Activated CD4-positive, alpha-beta memory T cell treated with anti-CD3 and anti-CD28 coated beads, Interleukin-2, amount 10 ng/mL, durations not matched to agents 7 days and 5 days (primary cell): ENCODE measurements at places on chromosomes 12 and 14. TPM values are rescaled to one million over a fixed set of nuclear protein-coding genes. Genes with fewer than 3 reads are reported as not detected.
A peak's percentile ranks its signal among the peaks of the same experiment; 100 is the strongest.

GRCh38 chr12:50749459-50749882 is 14.4 kb upstream of the ATF1 start:
- H3K4me3 ChIP-seq = no peak overlapping the region
- no peak overlapping the region for H3K27ac ChIP-seq
- no peak for DNase-seq
- H3K36me3 ChIP-seq = peaks cover 19% of the 10 kb centered on the region
- H3K4me1 ChIP-seq = no peaks in the 10 kb centered on the region

GRCh38 chr12:11827091-11828061 is 177.9 kb downstream of the ETV6 start:
- no peak for DNase-seq
- H3K36me3 ChIP-seq = peaks cover 14% of the 10 kb centered on the region
- no peaks in the 10 kb centered on the region for H3K27me3 ChIP-seq

- H3K27ac ChIP-seq = no peak overlapping the region
- H3K4me1 ChIP-seq = peaks cover 43% of the 10 kb centered on the region
- H3K4me3 ChIP-seq = no peak overlapping the region
- no peaks in the 10 kb centered on the region for H3K27me3 ChIP-seq
- H3K36me3 ChIP-seq = peaks cover 23% of the 10 kb centered on the region
- no peak for DNase-seq
Observed at GRCh38 chr14:55303125-55303499, 31.9 kb downstream of the FBXO34 start.

DNA sequence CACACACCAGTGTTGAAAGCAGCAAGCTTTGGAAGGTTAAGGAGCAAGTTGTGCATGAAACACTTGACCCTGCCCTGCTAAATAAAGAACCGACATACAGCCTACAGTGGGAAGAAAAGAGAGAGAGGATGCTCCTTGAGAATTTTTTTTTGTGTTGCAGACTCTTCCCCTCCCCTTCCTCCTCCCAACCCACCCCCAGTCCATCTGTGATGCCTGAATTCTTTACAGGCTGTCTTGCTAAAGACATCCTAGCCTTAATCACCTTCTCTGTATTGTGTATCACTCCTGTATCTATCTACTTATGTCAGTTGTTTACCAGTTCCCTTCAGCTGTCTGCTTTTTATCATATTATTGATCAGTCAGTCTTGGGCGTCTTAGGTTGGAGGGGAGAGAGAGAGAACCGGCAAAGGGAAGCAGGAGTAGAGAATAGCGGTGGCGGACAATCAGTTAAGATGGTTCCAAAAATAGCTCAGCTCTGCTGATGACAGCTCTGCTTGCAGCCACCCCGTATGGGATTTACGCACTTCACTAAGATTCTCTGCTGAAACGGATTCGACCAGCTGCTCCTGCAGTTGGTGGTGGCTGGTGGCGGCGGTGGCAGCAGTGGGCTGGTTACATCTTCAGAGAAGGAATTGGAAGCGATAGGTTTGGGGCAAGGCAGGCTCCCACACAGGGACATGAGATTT is 664.7 kb downstream of the NRXN3 start:
- no peaks in the 10 kb centered on the region for H3K4me1 ChIP-seq
- H3K36me3 ChIP-seq = no peaks in the 10 kb centered on the region
- no peak overlapping the region for H3K27ac ChIP-seq
- no peak for DNase-seq

- H3K36me3 ChIP-seq = no peaks in the 10 kb centered on the region
- no peak overlapping the region for H3K27ac ChIP-seq
- H3K4me3 ChIP-seq = no peak overlapping the region
Observed at GRCh38 chr12:81212996-81213696, 135.3 kb downstream of the ACSS3 start.

GRCh38 chr14:78610994-78611393 is 440.8 kb downstream of the NRXN3 start:
- no peaks in the 10 kb centered on the region for H3K36me3 ChIP-seq
- H3K27ac ChIP-seq = no peak overlapping the region
- no peak for DNase-seq
- no peaks in the 10 kb centered on the region for H3K27me3 ChIP-seq
- H3K4me3 ChIP-seq = no peak overlapping the region
- H3K4me1 ChIP-seq = no peaks in the 10 kb centered on the region

GRCh38 chr14:37088356-37089215 is 83.8 kb downstream of the SLC25A21 start:
- H3K4me3 ChIP-seq = no peak overlapping the region
- H3K27ac ChIP-seq = no peak overlapping the region
- H3K36me3 ChIP-seq = no peaks in the 10 kb centered on the region

DNA sequence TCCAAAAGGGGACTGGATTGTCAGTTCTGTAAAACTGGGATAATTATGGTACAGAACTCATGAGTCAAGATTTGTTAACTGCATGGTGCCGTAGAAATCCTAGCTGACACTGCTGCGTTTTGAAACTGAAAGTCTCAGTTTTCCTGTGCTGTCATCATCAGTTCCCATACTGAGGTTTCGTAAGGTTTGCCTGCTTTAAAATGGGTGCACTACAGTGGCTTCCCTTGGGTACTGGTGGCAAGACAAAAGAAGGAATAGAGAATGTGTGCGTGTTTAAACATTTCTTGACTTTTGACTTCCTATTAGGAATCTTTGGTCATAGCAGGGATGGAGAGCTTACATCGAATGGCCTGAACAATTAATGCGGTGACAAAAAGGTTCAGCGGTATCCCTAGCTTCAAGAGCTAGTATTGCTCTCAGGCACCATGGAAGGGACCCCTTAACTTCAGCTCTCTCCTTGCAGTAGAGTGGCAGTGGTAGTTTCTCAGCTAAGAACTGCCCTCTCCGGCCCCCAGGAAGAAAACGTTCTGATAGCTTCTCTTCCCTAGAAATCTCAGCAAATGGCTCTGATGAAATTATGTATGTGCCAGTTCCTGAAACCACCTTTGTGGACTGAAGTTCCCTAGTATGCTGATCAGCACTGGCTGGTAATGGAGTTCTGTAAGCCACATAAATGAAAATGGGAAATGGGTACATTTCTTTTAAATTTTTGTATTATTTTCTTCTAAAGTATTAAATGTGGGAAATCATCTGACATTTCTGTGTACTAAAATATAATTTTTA is 28.9 kb downstream of the ANO6 start:
- no peak for DNase-seq
- no peak overlapping the region for H3K4me3 ChIP-seq
- H3K27ac ChIP-seq = no peak overlapping the region
- peaks cover 14% of the 10 kb centered on the region for H3K36me3 ChIP-seq
- peaks cover 18% of the 10 kb centered on the region for H3K4me1 ChIP-seq

DNA sequence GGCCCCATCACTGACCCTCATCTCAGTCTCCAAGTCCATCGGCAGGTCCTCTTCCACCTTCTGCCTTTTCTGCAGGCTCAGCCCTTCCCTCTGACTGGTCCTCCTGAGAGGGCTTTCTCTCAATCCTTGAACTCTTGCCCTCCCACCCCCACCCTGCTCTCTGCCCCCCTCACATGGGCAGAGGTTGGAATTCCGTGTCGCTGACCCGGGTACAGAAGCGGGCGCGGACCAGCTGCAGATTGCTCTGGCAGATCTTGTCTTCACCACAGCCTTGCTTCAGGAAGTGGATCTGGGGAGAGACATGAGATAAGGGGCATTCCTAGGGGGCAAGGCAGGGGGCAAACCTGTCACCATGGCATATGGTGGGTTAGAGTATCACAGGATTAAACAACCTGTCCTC is 12.4 kb downstream of the ITGA7 start:
- H3K36me3 ChIP-seq = no peaks in the 10 kb centered on the region
- H3K4me1 ChIP-seq = no peaks in the 10 kb centered on the region
- no peak overlapping the region for H3K27ac ChIP-seq
- H3K27me3 ChIP-seq = no peaks in the 10 kb centered on the region

GRCh38 chr12:31326736-31327659 is 1.0 kb upstream of the SINHCAF start:
- H3K27ac ChIP-seq = no peak overlapping the region
- no peak for DNase-seq
- H3K4me1 ChIP-seq = peaks cover 18% of the 10 kb centered on the region

GRCh38 chr12:47394070-47394469 is 311.8 kb downstream of the RPAP3 start:
- H3K27ac ChIP-seq = peak overlapping the region; percentile 83
- no peaks in the 10 kb centered on the region for H3K27me3 ChIP-seq
- H3K4me3 ChIP-seq = peak overlapping the region; percentile 36
- H3K36me3 ChIP-seq = peaks cover 20% of the 10 kb centered on the region

DNA sequence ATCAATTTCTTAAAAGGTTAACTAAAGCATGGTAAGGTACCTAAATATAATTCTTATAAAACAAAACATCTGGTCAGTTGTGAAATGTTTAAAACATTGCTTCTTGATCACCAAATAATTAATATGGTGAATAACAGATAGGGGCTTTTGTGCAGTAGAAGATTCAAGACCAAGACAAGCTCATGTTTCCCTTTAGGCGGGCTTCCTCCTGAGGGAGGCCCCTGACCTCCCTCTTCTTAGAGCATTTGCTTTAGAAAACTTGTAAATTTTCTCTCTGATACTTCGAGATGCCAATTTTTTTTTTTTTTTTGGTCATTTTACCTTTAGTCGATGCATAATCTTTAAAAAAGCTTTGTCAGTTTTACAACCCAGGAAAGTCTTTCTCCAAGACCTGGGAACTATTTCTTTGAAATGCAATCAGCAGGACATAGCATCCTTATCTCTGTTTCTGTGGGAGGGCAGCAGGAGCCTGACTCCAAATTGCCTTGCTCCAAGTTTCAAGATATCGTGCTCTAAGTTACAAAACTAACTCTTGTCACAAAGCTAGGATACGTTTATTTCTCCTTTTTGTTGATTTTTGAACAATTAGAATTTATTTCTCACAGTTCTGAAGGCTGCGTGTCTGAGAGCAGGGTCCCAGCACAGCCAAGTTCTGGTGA is 66.6 kb upstream of the BICD1 start:
- H3K36me3 ChIP-seq = peaks cover 13% of the 10 kb centered on the region
- no peak overlapping the region for H3K27ac ChIP-seq
- no peaks in the 10 kb centered on the region for H3K27me3 ChIP-seq
- no peak overlapping the region for H3K4me3 ChIP-seq
- H3K4me1 ChIP-seq = no peaks in the 10 kb centered on the region
- DNase-seq = no peak

DNA sequence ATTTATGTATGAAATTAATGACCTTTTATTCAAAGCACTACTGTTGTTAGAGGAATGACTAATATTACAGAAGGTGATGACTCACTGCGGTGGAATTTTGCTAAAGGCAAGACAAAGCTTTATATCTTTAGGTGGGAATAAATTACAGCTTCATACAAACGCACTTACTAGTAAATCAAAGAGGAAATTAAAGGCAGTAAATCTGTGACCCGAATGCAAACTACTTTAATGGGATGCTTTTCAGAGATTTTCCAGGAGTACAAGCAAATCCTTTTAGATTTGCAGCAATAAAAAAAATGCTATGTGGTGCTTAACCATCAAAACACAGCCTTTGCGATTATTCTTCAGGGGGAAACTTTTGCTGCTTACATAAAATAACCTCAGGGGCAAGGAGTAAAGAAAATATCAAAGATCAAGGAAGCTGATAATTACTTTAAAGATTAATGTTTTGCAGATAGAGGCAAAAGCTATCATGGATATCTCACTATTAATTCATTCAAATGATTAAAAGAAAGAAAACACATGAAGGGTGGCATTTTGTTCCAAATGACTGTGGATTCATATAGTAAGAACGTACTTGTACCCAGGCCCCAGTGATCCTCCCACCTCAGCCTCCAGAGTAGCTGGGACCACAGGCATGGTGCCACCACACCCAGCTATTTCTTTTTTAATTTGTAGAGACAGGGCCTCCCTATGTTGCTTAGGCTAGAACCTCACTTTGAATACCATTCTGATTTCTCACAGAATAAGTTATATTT is 98.9 kb downstream of the DENND5B start:
- no peak overlapping the region for H3K27ac ChIP-seq
- H3K36me3 ChIP-seq = no peaks in the 10 kb centered on the region
- peaks cover 19% of the 10 kb centered on the region for H3K27me3 ChIP-seq
- DNase-seq = no peak

GRCh38 chr14:104938436-104938835 is 13.8 kb downstream of the PLD4 start:
- no peak overlapping the region for H3K4me3 ChIP-seq
- no peak overlapping the region for H3K27ac ChIP-seq
- H3K4me1 ChIP-seq = no peaks in the 10 kb centered on the region
- DNase-seq = no peak

DNA sequence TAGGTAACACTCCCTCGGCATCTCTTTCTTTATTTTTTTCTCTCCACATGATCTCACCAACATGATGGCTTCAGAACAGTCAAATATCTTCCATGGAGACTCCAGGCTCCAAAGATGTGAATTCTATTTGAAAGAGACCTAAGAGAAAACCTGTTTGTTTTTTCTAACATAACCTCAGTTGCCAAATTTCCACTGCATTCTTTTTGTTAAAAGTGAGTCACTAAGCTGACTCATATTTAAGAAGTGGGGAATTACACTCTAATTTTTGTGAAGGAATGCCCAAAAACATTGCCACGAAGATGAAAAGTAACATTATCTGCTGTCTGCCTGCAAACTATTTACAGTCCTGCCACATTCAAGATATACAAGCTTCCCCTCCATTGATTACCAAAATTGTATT is 1337.6 kb downstream of the LRFN5 start:
- H3K27ac ChIP-seq = no peak overlapping the region
- H3K27me3 ChIP-seq = no peaks in the 10 kb centered on the region
- H3K4me3 ChIP-seq = no peak overlapping the region
- DNase-seq = no peak
- no peaks in the 10 kb centered on the region for H3K4me1 ChIP-seq
- no peaks in the 10 kb centered on the region for H3K36me3 ChIP-seq

DNA sequence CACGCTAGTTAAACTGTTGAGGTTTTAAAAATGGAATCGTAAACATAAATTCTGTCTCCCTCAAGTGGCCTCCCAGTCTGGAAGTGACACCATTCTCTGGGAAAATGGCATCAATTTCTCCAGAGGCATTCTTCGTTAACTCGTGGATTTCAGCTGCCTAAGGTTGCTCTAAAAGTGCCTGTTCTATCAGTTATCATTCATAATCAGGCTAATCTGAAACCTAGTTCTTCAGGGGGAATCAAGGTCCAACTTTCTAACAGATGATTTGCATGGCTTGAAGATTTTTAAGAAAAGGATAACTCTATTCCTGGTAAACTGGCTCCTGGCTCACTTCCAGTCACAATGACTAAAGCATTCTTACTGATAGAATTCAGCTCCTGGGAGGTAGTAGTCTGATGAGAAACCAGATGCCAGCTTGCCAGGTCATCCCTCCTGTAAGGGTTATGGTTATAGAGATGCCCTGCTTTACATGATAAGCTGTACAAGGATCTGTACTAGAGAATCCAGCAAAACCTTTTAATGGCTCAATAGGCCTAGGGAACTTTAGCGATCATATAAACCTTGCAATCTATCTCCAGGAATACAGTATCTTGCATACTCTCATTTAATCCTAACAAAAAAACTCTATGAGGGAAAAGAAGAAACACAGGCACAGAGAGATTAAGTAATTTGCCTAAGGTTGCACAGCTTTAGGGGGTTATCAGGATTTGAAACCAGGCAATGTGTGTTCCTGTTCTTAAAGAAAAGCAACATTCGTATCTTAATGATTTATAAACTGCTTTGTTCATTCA is 1.5 kb downstream of the L3HYPDH start:
- peaks cover 59% of the 10 kb centered on the region for H3K4me1 ChIP-seq
- no peaks in the 10 kb centered on the region for H3K27me3 ChIP-seq
- peak overlapping the region; percentile 88 for H3K27ac ChIP-seq
- no peak for DNase-seq

- no peak for DNase-seq
- no peaks in the 10 kb centered on the region for H3K4me1 ChIP-seq
- no peak overlapping the region for H3K4me3 ChIP-seq
- H3K27ac ChIP-seq = no peak overlapping the region
- H3K27me3 ChIP-seq = peaks cover 2% of the 10 kb centered on the region
Observed at GRCh38 chr12:20572451-20572850, 122.7 kb upstream of the SLCO1C1 start.

The HOXC11 gene
- total RNA-seq = not detected

The MBIP gene
- 20.2 TPM for total RNA-seq

The GSG1 gene
- total RNA-seq = not detected

The OAS2 gene
- 331 TPM for total RNA-seq

The TAS2R19 gene
- total RNA-seq = 1.1 TPM

The PPP1R1A gene
- not detected for total RNA-seq

The SLC10A1 gene
- not detected for total RNA-seq
